ENCODE measurements at places on chromosomes 3 and 15.

GRCh38 chr3:4990069-4990468 is 10.8 kb downstream of the BHLHE40 start:
- DNase-seq = no peak

GRCh38 chr15:67146875-67147381 is 81.5 kb downstream of the SMAD3 start:
- DNase-seq = peak; percentile 43

DNA sequence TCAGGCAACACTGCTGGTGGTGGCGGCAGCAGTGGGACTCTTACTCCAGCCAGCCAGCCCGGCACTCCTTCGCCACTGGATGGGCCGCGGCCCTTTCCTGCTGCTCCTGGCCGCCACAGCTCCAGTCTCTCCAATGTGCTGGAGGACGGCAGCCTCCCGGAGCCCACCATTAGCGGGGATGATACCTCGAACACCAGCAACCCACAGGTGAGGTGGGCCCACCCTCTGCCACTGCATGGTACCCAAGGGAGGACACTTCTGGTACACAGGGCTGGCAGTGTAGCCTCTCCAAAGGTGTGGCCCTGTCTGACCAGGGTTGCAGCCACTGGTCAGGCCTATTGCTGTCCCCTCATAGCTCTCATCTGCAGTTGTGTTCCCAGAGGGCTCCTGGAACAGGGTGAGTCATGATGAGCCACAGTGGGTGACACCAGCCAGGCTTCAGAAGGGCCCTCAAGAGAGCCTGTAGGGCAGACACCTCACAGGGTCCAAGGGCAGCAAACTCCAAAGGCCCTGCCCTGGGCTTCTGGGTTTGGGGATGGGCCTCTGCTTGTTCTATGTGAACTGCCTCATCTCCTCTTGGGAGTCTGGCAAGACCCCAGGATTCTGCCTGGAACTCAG is 20.8 kb downstream of the NBEAL2 start:
- no peak for DNase-seq

- DNase-seq = no peak
These were observed 1013.6 kb downstream of the ROBO1 start for GRCh38 chr3:78754066-78754743.

DNA sequence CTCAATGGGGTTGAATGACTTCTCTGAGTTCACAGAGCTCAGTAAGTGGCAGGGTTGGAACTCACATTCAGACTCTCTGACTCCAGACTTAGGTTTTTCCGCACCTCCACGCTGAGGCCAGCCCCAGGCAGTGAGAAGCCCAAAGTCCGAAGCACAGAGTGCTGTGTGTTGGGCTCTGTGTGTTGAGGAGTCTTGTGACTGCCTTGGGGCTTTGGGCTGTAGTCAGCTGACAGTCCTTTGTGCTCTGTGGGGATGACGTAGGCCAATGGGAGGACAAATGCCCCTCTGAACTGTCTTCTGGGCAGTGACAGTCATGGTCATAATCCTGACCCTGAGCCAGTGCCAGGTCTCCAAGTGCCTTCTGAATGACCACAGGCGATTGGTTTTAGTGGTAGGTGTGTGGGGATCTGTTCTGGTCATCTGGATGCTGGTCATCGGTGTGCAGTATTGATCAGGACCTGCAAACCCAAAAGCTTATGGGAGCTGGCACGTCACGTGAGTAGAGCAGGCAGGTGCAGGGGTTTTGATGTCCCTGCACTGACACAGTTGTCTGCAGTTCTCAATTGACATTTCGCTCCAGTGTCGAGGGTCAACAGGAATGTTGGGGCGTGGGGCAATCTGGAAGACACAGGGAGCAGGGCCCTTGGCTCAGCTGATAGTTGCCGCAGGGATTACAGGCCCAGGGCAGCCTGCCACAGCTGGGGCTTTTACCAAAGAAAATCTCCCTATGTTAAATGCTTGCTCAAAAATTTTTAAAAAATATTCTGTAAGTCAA is 45.3 kb downstream of the CAPN3 start:
- no peak for DNase-seq

DNA sequence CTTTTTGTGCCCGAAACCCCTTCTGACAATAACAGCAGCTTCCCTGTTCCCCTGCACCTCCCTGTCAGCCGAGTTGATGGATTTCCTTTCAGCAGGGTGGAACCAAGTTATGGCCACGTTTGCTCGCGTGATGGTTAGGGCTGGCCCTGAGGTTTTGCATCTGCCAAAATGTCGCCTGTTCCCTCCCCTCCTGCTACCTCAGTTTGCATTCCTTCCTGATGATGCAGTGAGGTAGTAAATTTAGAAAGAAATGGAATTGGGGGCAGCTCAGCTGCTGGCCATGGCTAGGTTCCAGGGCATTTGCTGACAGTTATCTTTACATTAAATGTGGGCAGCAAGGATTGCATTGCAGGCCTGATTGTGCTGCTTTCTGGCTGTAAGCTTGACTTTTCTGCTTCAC is 13.2 kb downstream of the LIMD1 start:
- DNase-seq = no peak

GRCh38 chr3:27669591-27669990 is 52.5 kb downstream of the EOMES start:
- no peak for DNase-seq

DNA sequence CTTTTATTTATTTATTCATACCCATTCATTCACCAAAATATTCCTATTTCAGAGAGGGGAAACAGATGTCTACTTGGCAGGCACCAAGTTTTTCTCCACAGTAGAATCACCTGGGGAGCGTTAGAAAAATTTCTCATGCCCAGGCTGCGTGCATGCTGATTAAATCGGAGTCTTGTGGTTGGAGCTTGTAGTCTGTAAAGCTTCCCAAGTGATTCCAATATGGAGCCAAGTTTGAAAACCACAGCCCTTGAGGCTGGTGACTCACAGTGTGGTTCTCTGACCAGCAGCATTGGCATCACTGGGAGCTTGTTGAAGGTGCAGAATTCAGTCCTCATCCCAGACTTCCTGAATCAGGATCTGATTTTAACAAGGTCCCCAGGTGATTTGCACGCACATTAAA is 49.7 kb downstream of the PDHB start:
- no peak for DNase-seq

DNA sequence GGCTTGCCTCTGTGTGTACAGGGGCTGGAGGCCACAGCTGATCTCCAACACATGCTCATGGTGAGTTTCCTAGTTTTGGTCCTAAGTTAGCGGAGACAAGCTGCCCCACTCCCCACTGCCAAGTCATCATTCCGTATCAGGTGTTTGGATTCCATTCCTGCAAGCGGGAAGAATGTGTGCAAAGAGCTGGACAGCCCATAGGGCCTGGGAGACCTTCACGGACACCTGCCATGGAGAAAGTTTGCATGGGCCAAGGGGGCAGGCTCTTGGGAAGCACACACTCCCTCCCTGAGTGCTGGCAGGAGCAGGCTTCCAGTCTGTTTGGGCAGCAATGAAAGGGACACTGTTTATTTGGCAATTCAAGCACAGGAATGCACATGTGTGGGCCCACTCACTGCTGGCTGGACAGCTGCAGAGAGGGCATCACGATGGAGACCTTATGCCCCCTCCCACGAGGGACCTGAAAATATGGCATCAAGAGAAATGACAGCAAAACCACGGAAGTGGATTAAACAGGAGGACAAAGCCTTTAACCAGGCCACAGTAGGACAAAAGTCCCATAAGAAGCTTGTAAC is 149.7 kb downstream of the KLF13 start:
- DNase-seq = no peak

- no peak for DNase-seq
These were observed 13.1 kb upstream of the SKIC8 start for GRCh38 chr15:78312536-78312935.

- DNase-seq = no peak
These were observed 3.2 kb downstream of the SEMA6D start for GRCh38 chr15:47720555-47720954.

DNA sequence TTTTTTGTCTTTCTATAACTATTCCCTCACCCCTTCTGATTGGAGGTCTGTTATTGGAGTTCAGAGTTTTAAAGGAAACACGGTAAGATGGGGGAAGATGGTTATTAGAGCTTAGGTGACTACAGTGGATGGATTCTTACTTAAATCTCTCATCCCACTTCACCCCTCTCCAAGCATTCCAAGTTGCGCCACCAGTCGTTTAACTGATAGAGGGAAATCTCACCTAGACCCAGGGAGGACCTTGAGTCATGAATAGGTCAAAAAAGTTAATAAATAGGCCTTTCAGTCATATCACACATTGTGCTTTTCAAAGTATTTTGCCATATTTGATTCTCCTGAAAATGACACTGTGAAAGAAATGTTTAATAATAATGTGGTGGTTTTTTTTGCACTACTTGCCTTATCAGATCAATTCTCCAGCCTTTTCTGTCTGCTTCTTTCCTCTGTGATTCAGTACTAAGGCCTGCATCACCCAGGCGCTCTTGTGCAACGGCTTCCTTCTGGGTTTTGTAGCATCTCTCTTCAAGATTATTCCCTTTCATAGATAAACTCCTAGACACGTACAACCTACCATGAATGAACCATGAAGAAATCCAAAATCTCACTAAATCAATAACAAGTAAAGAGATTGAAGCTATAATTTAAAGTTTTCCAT is 100.4 kb upstream of the TGFBR2 start:
- DNase-seq = no peak

DNA sequence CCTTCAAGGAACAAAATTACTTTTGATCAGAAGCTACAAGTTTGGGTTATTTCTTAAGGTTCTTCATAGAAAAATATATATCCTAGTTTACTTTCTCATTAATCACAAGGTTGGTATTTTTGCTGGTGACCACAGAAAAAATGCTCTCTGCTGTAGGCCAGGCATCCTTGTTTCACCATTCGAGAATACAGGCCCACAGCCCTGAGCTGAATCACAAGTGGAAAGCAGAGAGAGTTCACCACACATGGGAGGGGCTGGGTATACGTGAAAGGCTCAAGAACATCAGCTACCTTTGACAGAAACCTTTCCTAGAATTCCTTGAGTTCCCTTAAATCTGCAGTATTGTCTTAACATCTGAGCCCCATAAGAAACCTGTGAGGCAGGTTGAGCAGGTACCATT is 23.2 kb downstream of the CPEB1 start:
- DNase-seq = no peak

- no peak for DNase-seq
These were observed 49.8 kb downstream of the IQSEC1 start for GRCh38 chr3:13023235-13023970.

GRCh38 chr3:190380184-190380583 is 7.8 kb upstream of the CLDN16 start:
- DNase-seq = no peak

DNA sequence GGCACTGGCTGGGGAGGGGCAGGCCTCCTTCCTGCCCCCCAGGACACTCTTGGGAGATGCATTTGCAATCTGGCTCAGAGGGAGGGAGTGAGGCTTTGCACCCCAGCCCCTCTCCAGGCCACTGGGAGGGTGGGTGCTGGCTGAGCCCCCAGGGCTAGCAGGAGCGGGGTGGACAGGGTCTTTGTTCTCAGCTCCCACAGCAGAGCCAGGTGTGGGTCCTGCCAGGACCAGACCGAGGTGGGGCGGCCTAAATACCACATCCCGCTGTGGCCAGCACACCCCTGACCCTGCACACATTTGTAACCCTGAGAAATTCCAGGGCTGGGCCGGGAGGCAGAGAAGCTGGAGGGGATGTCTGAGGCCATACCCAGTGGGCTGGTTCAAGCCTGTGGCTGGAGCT is 41.0 kb downstream of the STARD5 start:
- no peak for DNase-seq

- no peak for DNase-seq
These were observed 1.6 kb upstream of the ULK3 start for GRCh38 chr15:74844319-74845207.

DNA sequence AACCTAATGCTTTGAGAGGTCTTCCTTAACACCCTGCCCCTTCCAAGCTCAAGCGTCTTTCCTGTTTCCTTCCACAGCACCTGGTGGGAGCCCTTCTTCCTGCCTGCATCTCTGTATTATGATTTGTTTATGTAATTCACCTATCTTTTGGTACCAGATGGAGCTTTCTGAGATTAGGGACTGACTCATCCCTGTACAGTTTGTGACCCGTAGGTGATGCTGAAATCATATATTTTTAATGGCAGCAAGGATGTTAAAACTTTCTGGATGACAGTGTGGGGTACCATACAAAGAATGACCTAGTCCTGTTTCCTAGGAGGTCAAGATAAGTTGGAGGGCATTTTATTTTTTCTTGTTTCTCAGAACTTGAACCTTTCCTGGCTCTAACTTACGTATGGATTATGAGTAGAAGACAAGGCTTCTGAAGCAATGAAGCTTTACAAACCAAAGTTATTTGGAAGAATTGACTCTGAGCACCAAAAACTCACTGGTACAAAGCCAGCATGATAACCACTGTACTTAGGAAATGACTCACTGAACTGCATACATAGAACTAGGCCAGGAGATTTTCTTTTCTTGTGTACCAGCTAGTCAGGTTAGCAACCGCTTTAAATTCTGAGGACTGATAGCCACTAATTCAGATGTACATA is 46.6 kb downstream of the HHLA2 start:
- DNase-seq = no peak
